ENCODE measurements at places on chromosomes 7 and 10. TPM values are rescaled to one million over a fixed set of nuclear protein-coding genes. Genes with fewer than 3 reads are reported as not detected.

GRCh38 chr10:1315178-1315577 lies 259.0 kb downstream of the WDR37 start:
- no peak for DNase-seq
- H3K27ac ChIP-seq = no peak overlapping the region
- no peaks in the 10 kb centered on the region for H3K36me3 ChIP-seq
- no peaks in the 10 kb centered on the region for H3K4me1 ChIP-seq
- H3K27me3 ChIP-seq = peaks cover 4% of the 10 kb centered on the region

- no peak overlapping the region for H3K27ac ChIP-seq
- no peaks in the 10 kb centered on the region for H3K27me3 ChIP-seq
- no peak for DNase-seq
- no peak overlapping the region for H3K4me3 ChIP-seq
- no peaks in the 10 kb centered on the region for H3K4me1 ChIP-seq
These were observed 307.8 kb upstream of the TPK1 start for GRCh38 chr7:145143685-145144084.

DNA sequence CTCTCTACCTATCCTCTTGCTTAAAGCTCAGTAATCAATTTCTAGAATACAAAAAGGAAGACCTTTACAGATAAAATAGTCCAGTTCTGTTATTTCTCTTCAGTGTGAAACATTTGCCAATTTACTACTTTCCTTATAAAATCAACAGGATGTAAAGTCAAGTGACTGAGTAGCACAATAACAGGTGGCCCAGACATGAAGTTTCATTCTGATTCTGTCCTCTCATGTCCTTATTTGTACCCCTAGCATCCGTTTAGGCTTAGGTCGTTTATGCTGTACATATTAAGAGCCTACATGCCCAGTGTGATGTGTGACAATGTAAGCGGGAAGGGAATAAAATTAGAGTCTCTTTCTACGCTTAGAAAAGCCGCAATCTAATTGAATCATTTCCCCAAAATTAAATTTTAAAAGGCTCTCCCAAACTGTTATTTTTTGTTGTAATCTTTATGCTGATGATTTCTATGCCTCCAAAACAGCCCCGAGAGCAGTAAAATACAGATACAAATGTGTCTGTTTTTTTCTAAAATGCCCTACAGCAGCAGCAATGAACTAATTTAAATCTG lies 29.1 kb downstream of the EPC1 start:
- H3K27me3 ChIP-seq = no peaks in the 10 kb centered on the region
- H3K27ac ChIP-seq = peak overlapping the region; percentile 56
- peaks cover 58% of the 10 kb centered on the region for H3K4me1 ChIP-seq
- DNase-seq = no peak
- H3K4me3 ChIP-seq = no peak overlapping the region

- H3K27ac ChIP-seq = peak within 1 kb of the TSS; percentile 81
- no peak for DNase-seq
- H3K27me3 ChIP-seq = peaks cover 14% of the 10 kb centered on the region
- H3K4me1 ChIP-seq = peaks cover 45% of the 10 kb centered on the region
These were observed at the start of gene ENTPD1 for GRCh38 chr10:95756041-95756761. Gene ENTPD1, plus strand, starts transcription at chr10:95756163. Its CDS starts 77 bp downstream, at chr10:95756240.

The EBLN1 gene
- not detected for total RNA-seq

DNA sequence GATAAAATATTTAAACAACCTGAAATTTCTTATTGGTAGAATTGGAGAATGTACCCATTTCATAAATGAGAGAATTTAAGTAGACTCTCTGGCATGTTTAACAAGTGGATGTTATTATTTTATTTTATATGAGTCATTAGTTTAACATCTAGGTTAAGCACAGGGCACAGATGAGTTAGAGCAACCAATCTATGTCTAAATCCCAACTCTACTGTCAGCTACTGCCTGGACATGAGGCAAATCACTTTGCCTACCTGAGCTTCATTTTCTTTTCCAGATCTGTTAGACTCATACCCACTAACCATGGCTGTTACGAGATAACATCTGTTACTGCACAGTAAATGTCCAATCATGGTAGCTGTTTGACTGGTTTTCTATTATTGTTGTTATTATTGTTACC lies 251.1 kb downstream of the INHBA start:
- H3K4me1 ChIP-seq = no peaks in the 10 kb centered on the region
- DNase-seq = no peak
- H3K27ac ChIP-seq = no peak overlapping the region
- no peaks in the 10 kb centered on the region for H3K36me3 ChIP-seq

The RBM20 gene
- not detected for total RNA-seq

The DYNC1I1 gene
- total RNA-seq = not detected

DNA sequence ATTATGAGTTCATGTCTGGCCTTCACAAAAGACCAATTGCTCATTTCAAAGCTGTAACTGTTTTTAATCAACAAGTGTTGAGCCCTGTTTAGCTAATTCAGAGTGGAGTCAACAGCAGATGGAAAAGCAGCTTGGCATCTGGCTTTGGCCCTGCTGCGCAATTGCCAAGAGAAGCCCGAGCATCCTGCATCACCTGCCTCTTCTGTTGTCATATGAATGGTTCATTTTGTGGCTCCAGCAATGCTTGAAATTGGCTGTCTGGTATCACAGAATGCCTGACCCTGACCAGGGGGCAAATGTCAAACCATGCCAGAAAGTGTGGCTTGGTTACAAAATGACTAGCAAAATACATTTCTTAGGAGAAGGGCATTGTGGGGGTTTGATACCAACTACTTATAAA lies 296.5 kb upstream of the PHF14 start:
- H3K36me3 ChIP-seq = no peaks in the 10 kb centered on the region
- no peak for DNase-seq
- no peak overlapping the region for H3K4me3 ChIP-seq

- H3K36me3 ChIP-seq = peaks cover 20% of the 10 kb centered on the region
- H3K27me3 ChIP-seq = peaks cover 15% of the 10 kb centered on the region
- no peak overlapping the region for H3K27ac ChIP-seq
These were observed 38.4 kb downstream of the ZNF518A start for GRCh38 chr10:96168546-96168945.

DNA sequence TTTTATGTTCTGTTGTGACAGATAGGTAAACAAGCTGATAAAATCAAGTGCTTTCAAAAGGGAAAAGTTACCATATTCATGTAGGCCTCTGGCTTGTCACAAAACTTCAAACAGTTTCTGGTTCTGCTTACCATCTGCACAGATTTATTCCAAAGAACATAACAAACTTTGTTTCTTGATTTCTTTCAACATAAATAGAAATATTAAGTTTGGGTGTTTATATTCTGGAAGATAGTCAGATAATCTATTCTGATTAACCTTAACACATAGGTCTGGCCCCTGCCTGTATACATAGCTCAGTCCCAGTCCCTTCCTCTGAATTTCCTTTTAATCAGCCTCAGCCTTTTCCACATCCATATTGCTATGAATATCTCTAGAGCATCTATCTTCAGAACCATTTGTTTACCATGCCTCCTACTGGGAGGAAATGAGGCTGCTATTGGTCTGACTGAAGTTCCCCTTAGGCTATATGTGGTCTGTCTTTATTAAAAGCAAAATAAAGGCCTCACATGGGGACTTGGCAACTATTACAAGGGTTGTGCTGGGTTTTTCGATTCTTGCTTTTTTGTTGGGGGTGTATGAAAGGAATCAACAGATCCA lies 319.0 kb downstream of the HPSE2 start:
- DNase-seq = no peak
- no peak overlapping the region for H3K27ac ChIP-seq
- H3K27me3 ChIP-seq = no peaks in the 10 kb centered on the region
- no peak overlapping the region for H3K4me3 ChIP-seq
- no peaks in the 10 kb centered on the region for H3K36me3 ChIP-seq

The INTS1 gene
- total RNA-seq = 79.2 TPM

- H3K27ac ChIP-seq = no peak overlapping the region
- no peaks in the 10 kb centered on the region for H3K36me3 ChIP-seq
- DNase-seq = no peak
- no peaks in the 10 kb centered on the region for H3K4me1 ChIP-seq
- H3K27me3 ChIP-seq = no peaks in the 10 kb centered on the region
These were observed 351.1 kb upstream of the ETV1 start for GRCh38 chr7:14340393-14341074.

- no peak overlapping the region for H3K27ac ChIP-seq
- H3K4me3 ChIP-seq = no peak overlapping the region
- H3K36me3 ChIP-seq = no peaks in the 10 kb centered on the region
These were observed 10.9 kb upstream of the PLAU start for GRCh38 chr10:73900064-73900463.

GRCh38 chr7:11458736-11459483 lies 373.1 kb downstream of the THSD7A start:
- H3K36me3 ChIP-seq = no peaks in the 10 kb centered on the region
- no peak overlapping the region for H3K4me3 ChIP-seq
- no peak for DNase-seq
- H3K4me1 ChIP-seq = peaks cover 4% of the 10 kb centered on the region
- no peak overlapping the region for H3K27ac ChIP-seq

GRCh38 chr7:77566421-77566820 lies 29.3 kb downstream of the PTPN12 start:
- DNase-seq = no peak
- no peak overlapping the region for H3K4me3 ChIP-seq
- peaks cover 4% of the 10 kb centered on the region for H3K36me3 ChIP-seq
- H3K27ac ChIP-seq = no peak overlapping the region
- H3K27me3 ChIP-seq = no peaks in the 10 kb centered on the region
